ENCODE measurements at places on chromosomes 1 and 21. TPM values are rescaled to one million over a fixed set of nuclear protein-coding genes. Genes with fewer than 3 reads are reported as not detected.

GRCh38 chr21:35035581-35035980, 13.5 kb downstream of the RUNX1 start:
- DNase-seq = no peak

DNA sequence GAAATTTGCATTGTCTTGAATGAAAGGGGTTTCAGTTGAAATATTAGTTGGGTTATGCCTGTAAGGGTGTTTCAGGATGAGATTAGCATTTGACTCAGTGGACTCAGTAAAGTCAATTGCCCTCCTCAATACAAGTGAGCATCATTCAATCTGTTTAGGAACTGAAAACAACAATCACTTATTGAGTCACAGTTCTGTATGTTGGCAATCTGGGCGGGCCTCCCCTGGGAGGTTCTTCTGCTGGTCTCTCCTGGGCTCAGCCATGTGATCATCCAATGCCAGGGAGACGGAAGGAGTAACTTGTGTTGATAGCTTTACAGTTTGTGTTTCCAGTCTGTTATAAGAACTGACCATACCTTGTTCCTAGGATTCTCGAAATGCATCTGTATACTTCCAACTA, 262.9 kb upstream of the RUNX1 start:
- DNase-seq = no peak

GRCh38 chr1:51343624-51344023, 13.3 kb upstream of the TTC39A start:
- DNase-seq = no peak

- no peak for DNase-seq
Measured at GRCh38 chr1:83098131-83098530, 900.8 kb downstream of the TTLL7 start.

- DNase-seq = no peak
Measured at GRCh38 chr1:81804312-81804711, 3.6 kb downstream of the ADGRL2 start.

GRCh38 chr21:25733859-25734653, 648 bp downstream of the ATP5PF start:
- no peak for DNase-seq

OR2T33 gene
- total RNA-seq = not detected

NUDT4B gene
- 0.68 TPM for total RNA-seq

FCRL5 gene
- not detected for total RNA-seq
